SK-N-DZ (cell line): ENCODE measurements at places on chromosomes 13 and 19.

- no peak for DNase-seq
These were observed 651 bp downstream of the GAPDHS start for GRCh38 chr19:35533822-35534392.

- DNase-seq, result no peak
These were observed 193.9 kb downstream of the RBM26 start for GRCh38 chr13:79212064-79212619.

- DNase-seq, result peak; percentile 70
These were observed 31.4 kb upstream of the MPHOSPH8 start for GRCh38 chr13:19601749-19602725.

DNA sequence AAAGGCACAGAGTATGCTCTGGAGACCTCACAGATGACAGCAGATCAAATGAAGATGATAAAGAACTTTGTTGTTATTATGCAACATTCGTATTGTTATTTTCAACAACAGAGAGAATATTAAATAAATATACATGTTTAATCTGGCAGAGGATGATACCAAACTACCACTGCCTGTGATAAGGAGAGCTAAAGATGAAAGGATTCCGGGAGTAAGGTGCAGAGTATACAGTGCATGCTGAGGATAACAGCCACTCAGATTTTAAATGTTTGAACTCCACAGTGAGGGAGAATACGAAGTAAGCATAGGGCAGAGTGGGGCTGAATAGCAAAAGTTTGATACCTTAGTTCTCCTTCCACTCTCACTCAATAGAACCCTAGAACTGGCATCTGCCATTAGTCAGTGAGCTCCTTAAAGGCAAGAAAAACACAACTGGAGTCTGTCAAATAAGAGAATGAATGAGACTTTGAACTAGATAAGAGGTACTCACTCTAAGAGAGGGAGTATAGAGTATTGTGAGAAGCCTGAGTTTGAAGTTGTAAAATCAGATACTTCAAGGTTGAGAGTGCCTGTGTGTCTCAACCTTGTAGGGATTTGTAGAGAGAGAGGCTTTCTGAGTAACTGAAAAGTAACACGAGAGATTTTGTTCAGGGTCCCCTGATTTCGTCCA lies 78.5 kb downstream of the STARD13 start:
- DNase-seq, result no peak

DNA sequence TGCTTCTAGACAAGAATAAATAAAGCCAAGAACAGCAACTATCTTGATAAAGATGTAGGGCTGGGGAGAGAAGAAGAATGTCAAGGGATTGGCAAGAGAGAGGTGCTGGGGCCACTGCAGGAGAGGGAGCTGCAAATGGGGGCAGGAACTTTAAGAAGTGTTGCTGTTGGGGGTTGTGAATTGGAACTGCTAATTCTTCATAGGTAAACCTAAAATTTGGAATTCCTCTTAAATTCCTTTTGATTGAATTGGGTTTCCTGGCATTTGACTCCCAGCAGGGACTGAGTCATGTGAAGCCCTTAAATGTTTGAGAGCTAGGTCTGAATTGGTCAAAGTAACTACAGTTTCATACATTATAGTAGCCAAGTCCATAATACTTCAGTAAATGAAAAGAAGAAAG lies 305.6 kb upstream of the TMTC4 start:
- no peak for DNase-seq

GRCh38 chr13:112726016-112726767 lies 36.4 kb downstream of the ATP11A start:
- no peak for DNase-seq

DNA sequence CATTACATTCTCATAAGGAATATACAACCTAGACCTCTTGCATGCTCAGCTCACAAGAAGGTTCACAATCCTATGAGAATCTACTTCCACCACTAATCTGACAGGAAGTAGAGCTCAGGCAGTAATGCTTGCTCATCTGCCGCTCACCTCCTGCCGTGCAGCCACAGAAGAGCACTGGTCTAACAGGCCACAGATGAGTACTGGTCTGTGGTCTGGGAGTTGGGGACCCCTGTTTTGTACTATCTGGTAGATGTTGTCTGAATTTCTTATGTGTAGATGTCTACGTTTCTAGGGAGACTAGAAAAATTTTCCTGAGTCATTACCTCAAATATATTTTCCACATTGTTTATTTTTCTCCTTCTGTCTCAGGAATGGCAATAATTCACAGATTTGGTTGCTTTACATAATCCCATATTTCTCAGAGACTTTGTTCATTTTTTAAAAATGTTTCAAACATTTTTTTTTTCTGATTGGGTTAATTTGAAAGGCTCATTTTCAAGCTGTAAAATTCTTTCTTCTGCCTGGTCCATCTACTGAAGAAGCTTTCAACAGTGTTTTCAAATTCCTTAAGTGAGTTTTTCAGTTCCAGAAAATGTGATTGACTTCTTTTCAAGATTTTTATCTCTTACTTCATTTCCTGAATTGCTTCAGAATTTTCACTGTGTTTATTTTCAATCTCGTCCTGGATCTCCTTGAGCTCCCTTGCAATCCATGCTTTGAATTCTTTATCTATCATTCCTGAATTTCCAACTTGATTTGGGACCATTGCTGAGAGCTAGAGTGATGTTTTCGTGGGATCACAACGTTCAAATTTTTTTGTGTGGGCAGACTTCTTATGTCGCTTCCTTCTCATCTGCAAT lies 1322.2 kb downstream of the PCDH9 start:
- no peak for DNase-seq

DNA sequence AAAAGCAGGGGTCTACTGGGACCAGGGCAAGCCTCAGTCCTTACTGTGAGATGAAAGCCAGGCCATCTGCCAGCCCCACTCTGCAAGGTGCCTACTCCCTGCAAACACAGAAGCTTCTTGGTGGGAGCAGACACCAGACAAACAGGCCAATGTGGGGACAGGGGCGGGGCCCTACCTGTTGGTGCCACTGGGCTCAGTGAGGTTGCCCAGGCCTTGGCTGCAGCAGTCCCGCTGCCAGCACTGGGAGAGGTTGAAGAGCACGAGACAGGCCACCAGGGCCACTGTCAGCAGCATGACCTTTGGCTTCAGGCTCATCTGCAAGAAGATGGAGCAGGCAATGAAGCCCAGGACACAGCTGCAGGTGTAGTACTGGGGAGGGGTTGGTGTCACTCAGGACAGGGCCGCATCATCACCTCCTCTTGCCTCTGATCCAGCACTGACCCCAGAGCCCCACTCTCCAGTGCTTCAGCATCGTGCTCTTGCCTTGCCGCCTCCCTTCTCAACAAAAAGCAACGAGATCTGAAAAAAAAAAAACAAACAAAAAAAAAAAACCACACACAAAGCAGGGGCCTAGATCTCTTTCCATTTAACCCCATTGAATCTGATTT lies 72.6 kb downstream of the NBEA start:
- peak; percentile 37 for DNase-seq

DNA sequence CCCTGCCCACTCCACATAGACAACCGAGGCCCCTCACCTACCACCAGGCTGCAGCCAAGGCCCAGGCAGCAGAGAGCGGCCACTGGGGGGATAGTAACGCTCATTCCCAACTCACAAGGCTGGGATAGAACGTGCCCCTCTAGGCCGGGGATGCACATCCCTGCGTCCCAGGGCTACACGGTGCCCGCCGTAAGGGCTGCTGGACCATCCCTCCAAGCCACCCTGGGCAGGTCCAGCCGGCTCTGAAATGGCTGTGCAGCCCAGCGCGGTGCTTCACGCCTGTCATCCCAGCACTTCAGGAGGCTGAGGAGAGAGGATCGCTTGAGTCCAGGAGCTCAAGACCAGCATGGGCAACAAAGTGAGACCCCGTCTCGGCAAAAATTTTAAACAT lies 3.2 kb downstream of the REXO1 start:
- no peak for DNase-seq

- no peak for DNase-seq
These were observed 263.3 kb downstream of the SLITRK1 start for GRCh38 chr13:83618966-83619365.

- DNase-seq, result no peak
These were observed 69.3 kb upstream of the USE1 start for GRCh38 chr19:17145546-17146497.

- no peak for DNase-seq
These were observed 2.8 kb upstream of the ZNF83 start for GRCh38 chr19:52640916-52641315.

GRCh38 chr13:97921176-97921816 lies 32.2 kb upstream of the IPO5 start:
- no peak for DNase-seq

GRCh38 chr19:19524053-19524452 lies 4.7 kb upstream of the YJEFN3 start:
- no peak for DNase-seq

DNA sequence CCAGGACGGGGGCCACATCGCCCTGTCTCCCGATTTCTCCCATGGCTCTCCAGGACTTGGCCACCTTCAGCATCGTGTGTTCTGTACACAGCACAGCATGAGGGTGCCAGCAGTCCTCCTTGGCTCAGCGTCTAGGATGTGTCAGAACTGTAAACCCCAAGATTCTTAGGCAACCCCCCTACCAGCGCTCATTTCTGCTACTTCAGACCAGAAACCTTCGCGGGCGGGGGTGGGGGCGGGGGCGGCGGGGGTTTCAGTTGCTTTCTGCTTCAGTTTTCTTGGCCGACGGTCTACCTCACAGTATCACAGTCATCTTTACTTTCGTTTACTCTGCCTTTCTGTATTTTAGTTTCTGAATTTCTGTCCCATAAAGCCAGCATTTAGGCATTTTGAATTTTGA lies 82.4 kb downstream of the GGACT start:
- no peak for DNase-seq

DNA sequence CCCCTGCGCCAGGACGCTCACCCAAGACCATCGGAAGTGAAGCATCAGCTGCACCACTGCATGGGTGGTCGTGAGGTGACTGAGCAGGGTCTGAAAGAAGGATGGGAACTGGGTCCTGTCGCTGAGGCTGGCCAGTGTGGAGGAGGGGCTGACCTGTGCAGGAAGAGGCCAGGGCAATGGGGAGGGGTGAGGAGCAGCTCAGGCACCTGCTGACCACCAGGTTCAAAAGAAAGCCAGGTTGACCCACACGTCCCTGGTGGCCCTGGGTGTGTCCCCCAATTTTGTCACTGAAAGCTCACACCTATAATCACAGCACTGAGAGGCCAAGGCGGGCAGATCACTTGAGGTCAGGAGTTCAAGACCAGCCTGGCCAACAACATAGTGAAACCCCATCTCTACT lies 13.7 kb upstream of the ZSCAN1 start:
- DNase-seq, result no peak

DNA sequence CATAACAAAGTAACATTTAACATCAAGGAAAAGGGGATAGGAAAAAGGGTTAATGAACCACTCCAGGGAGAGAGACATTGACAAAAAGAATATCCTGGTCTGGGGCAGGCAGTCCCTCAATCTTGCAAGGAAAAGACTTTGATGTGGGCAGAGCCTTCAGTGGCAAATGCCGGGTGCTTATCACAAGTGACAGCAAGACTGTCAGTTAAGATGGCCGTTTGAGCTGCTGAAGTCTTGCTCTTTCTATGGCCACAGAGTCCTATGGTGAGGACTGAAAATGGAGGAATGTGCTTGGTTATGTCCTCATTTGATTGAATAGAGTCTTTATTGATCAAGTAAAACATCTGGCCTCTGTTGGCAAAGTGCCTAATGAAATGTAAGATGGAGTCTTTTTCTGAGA lies 112.1 kb downstream of the B3GLCT start:
- no peak for DNase-seq

GRCh38 chr13:52695856-52696255 lies 43.2 kb downstream of the SUGT1 start:
- no peak for DNase-seq

- peak; percentile 78 for DNase-seq
These were observed 55.8 kb downstream of the ZNF93 start for GRCh38 chr19:19956434-19957075.

GRCh38 chr13:21009036-21009435 lies 52.4 kb downstream of the LATS2 start:
- DNase-seq, result no peak

- no peak for DNase-seq
These were observed 88.9 kb downstream of the WDFY2 start for GRCh38 chr13:51673165-51673564.

DNA sequence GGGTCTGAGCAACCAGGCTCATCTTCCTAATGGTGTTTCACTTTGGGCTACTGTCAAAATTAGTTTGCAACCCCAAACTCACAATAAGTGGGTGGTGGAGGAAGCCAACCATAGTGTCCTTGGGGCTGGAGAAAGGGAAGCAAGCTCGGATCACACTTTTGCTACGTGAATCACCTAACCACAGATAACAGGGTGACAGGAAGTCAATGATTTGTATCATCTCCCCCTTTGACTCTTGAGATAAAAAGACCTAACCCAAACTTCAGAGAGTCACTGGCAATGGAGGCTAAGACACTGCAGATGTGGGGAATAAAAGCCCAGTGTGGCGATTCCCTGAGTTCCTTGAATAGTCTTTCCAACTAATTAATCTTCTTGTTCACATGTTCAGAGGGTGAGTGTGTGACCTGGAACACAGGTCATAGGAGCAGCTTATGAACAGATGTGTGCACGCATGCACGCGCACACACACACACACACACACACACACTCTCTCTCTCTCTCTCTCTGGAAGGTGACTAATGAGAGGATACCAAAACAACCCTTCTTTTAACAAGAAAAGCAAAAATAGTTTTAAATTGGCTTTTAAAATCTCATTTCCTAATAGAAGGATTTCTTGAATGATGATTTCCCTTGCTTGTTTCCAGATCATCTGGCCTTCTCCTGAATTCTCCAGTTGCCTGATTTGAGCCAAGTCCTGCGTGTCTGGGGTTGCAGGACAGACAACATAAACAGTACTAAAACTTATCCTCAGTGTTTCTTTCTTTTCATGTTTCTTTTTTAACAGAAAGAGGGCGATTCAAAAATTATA lies 21.2 kb upstream of the DOCK9 start:
- no peak for DNase-seq

DNA sequence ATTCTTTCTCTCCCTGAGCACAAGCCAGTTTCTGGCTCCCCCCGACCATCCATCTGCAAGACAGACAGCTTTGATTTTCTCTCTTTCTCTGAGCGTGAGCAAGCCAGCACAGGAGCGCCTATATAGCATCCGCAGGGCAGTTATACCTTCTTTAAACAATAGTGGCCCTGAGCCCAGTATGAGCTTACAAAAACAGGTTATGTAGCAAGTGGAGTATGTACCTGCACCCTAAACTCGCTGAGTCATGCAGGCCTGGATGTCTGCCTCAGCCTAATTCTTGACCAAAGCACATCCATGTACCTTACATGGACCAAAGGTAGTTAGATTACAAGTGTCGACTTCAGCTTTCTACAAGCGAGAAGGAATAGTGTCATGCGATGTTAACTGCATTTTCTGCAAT lies 61.7 kb downstream of the RAP2A start:
- DNase-seq, result no peak
